Stimulated activated CD4-positive, alpha-beta T cell treated with anti-CD3 and anti-CD28 coated beads, Interleukin-4, amount 100 ng/mL, for 48 hours (primary cell): ENCODE measurements at places on chromosomes 12 and 14.

DNA sequence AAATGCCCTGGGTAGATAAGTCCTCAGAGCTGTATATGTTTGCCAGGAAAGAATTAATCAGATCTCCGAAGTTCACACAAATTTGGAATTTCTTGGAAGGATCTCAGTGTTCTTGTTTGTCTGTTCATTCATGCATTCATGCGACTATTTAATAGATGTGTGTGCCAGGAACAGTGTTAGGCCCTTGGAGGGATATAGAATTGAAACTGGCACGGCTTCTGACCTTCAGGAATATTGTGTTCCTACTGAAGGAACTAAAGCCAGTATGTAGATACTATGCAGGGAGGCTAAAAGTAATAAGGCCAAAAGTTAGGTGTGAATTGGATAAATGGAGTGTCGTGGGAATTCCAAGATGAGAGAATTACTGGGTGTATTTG is 166.0 kb upstream of the NOS1 start:
- no peak for DNase-seq

DNA sequence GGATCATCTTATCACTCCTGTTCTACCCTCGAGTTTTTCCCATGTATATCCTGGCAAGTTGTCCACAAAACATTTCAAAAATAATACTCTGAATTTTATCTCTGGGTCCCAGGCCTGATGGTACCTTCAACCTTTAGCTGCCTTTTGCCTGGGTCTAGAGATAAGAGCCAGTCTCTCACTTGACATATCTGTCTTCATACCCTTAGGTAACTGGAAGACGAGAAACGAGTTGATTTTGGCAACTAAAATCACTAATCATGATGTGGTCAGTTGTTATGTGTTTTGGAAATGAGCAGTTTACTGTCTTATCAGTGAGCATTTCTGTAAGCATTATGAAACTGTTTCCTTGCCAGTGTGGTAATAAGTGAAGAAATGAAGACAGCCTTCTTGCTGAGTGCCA is 6.3 kb downstream of the RNF10 start:
- no peak for DNase-seq

GRCh38 chr14:71988939-71989338 is 56.7 kb downstream of the RGS6 start:
- no peak for DNase-seq

DNA sequence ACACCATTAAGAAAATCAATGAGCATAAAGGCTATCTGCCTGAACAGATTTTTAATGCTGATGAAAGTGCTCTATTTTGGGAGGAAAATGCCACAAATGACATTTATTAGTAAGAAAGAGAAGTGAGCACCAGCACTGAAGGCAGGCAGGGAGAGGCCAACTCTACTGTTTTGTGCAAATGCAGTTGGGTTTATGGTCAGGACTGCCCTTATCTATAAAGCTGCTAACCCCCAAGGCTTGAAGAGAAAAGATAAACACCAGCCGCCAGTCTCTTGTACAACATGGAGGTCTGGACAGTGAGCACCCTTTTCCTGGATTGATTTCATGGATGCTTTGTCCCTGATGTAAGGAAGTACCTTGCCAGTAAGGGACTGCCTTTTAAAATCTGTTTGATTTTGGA is 246.8 kb upstream of the SFSWAP start:
- no peak for DNase-seq

GRCh38 chr12:118827606-118828005 is 153.7 kb upstream of the SRRM4 start:
- DNase-seq: no peak
